Mesothelial cell of epicardium (in vitro differentiated cells): ENCODE measurements at places on chromosomes 5 and 9.

DNA sequence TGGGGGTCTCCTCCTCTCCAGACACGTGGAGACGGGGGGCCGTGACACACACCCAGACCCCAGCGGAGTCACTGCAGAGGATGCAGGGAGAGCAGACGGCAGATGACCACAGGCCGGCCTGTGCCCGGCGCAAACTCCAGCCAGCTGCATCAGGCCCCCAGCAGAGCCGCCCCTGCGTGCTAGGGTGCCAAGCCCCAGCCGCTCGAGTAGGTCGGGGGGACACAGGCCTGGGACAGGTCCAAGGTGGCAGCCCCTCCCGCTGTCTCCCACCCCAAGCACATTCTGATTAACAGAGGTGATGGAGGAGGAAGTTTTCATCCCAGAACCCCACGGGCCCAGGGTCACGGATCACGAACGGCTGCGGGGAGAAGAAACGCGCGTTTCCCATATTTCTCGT, 14.4 kb downstream of the NACC2 start:
- H3K4me3 ChIP-seq = no peak overlapping the region
- H3K27ac ChIP-seq = no peak overlapping the region
- H3K36me3 ChIP-seq = no peaks in the 10 kb centered on the region
- no peaks in the 10 kb centered on the region for H3K27me3 ChIP-seq

- no peaks in the 10 kb centered on the region for H3K27me3 ChIP-seq
- no peak overlapping the region for H3K27ac ChIP-seq
- H3K4me3 ChIP-seq = no peak overlapping the region
- peaks cover 22% of the 10 kb centered on the region for H3K4me1 ChIP-seq
- H3K36me3 ChIP-seq = no peaks in the 10 kb centered on the region
- no peak for DNase-seq
Measured at GRCh38 chr9:16679327-16679821, 191.1 kb downstream of the BNC2 start.

DNA sequence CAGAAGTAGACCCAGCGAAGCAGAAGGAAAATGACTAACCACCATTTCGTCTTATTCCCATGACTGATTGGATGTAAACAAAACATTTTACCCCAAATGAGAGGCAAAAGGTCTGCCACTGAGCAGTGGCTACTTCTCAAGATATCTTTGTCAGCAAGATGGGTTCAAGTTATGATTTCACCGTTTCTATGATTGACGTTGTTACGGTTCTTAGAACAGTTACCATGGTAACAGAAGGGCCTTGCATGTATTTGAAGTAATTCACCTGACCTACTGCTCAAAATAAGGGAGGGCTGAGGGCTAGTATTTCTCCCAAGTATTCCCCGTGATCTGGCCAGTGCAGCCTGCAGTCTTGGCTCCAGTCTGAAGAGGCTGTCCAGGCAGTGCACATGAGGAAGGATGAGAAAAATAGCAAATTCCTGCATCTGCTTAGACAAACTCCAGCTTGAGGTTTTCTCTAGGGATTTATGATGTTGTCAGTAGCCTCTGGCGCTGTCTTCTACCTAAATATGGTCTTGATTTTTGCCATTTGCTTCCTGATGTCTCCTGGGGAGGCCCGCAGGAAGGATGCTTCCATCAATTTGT, 372.7 kb downstream of the TMEM38B start:
- H3K4me1 ChIP-seq = peaks cover 2% of the 10 kb centered on the region
- H3K36me3 ChIP-seq = no peaks in the 10 kb centered on the region
- H3K27ac ChIP-seq = no peak overlapping the region
- no peak for DNase-seq
- H3K27me3 ChIP-seq = no peaks in the 10 kb centered on the region
- H3K4me3 ChIP-seq = no peak overlapping the region

DNA sequence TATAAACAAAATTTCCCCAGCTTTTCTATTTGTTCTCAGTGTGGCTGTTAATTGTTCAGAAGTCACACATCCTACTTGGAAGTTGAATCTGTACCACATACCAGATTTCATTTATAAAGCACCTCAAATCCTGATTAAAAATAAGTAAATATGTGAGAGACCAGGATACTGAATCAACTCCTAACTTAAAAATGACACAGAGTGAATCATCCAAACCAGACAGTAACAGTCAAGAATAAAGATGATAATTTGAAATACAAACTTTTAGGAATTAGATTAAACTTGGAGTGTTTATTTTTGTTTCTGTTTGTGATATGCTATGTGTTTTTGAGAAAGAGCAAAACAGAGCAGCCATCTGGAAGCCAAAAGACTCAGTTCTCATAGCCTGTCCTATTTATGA, 633.2 kb upstream of the RORB start:
- no peaks in the 10 kb centered on the region for H3K36me3 ChIP-seq
- no peak for DNase-seq
- H3K4me3 ChIP-seq = no peak overlapping the region
- no peak overlapping the region for H3K27ac ChIP-seq
- peaks cover 7% of the 10 kb centered on the region for H3K4me1 ChIP-seq

DNA sequence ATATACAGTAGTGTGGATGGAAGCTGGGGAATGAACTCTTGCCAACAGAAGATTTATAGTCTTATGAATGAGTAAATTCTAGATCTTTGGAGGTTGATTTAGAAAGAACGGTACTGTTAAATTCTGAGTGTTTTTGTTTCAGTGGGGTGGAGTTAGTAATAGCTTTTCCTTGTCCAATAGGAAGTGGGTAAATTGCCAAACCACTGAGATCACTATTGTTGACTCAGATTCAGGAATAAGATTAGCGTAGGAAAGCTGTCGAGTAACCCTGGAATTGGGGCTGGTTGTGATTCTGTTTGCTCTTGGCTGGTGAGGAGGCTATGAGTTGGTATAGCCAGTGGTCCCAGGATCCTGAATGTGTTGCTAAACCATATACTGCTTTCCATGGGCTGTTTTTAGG, 155.6 kb downstream of the ARHGAP26 start:
- no peak overlapping the region for H3K27ac ChIP-seq
- no peaks in the 10 kb centered on the region for H3K27me3 ChIP-seq
- H3K4me3 ChIP-seq = no peak overlapping the region

- H3K4me3 ChIP-seq = peak overlapping the region; percentile 88
- H3K4me1 ChIP-seq = peaks cover 25% of the 10 kb centered on the region
- H3K27ac ChIP-seq = peak overlapping the region; percentile 71
Measured at GRCh38 chr5:108382784-108383330, 959 bp upstream of the FBXL17 start.

- peaks cover 35% of the 10 kb centered on the region for H3K27me3 ChIP-seq
- no peak for DNase-seq
- no peaks in the 10 kb centered on the region for H3K36me3 ChIP-seq
- no peak overlapping the region for H3K27ac ChIP-seq
Measured at GRCh38 chr5:173534664-173535063, 81.8 kb downstream of the BOD1 start.

DNA sequence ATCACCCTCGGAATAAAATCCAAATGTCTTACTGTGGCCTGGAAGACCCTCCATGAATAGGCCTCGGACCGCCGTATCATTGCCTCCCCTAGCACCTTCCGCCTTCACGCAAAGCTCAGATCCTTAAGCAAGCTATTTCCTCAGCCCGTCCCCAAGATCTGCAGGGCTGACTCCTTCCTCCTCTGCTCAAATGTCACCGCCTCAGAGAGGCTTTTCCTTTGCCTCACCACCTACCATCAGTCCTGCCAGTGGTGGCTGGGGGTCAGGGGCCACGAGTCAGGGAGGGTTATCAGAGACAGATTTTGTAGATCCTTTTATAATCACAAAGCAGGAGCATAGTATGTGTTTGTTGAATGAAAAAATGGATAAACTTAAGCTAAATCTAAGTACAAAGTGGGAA, 74.4 kb upstream of the KIF2A start:
- H3K36me3 ChIP-seq = no peaks in the 10 kb centered on the region
- DNase-seq = no peak
- H3K27ac ChIP-seq = no peak overlapping the region

GRCh38 chr5:122915717-122916461, 70.5 kb downstream of the SNX24 start:
- no peaks in the 10 kb centered on the region for H3K27me3 ChIP-seq
- no peak for DNase-seq
- H3K4me3 ChIP-seq = no peak overlapping the region
- H3K27ac ChIP-seq = peak overlapping the region; percentile 93

GRCh38 chr5:176716320-176716719, 69.0 kb downstream of the TSPAN17 start:
- peaks cover 74% of the 10 kb centered on the region for H3K27me3 ChIP-seq
- H3K4me3 ChIP-seq = no peak overlapping the region
- no peaks in the 10 kb centered on the region for H3K4me1 ChIP-seq
- no peaks in the 10 kb centered on the region for H3K36me3 ChIP-seq
- no peak for DNase-seq
- no peak overlapping the region for H3K27ac ChIP-seq

DNA sequence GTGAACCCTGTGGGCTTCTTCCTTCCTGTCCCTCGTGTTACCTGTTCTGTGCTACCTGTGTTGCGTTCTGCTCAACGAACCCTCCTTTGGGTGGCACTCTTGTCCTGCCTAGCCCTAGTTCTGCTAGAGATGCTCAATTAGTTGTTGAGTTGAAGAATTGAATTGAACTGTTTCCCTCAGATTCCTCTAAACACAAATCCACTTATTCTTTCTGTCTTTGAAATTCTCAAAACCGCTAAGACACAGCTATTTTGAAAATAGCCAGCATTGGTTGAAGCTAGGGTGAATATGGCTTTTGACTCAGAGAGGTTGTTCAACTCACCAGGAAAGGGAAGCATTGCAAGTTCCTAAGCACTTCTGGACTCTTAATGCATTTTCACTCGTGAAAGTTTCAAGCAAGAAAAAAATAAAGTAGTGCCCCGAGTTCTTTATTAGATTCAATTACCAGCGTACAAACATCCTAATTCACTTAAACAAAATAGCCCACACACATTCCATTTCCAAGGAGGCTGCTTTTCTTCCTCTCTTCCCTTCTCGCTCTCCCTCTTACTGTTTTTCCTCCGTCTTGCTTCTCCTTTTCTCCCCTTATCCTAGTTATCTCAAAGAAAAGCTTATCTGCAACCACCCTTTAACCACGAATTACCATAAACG, 642 bp upstream of the ITGA1 start:
- no peak for DNase-seq
- H3K27me3 ChIP-seq = peaks cover 42% of the 10 kb centered on the region
- no peak overlapping the region for H3K27ac ChIP-seq
- H3K36me3 ChIP-seq = no peaks in the 10 kb centered on the region
- H3K4me3 ChIP-seq = peak overlapping the region; percentile 80

- H3K27ac ChIP-seq = no peak overlapping the region
- no peak for DNase-seq
- peaks cover 44% of the 10 kb centered on the region for H3K27me3 ChIP-seq
- H3K4me3 ChIP-seq = no peak overlapping the region
- H3K4me1 ChIP-seq = no peaks in the 10 kb centered on the region
Measured at GRCh38 chr5:155616779-155617392, 603.3 kb downstream of the KIF4B start.

DNA sequence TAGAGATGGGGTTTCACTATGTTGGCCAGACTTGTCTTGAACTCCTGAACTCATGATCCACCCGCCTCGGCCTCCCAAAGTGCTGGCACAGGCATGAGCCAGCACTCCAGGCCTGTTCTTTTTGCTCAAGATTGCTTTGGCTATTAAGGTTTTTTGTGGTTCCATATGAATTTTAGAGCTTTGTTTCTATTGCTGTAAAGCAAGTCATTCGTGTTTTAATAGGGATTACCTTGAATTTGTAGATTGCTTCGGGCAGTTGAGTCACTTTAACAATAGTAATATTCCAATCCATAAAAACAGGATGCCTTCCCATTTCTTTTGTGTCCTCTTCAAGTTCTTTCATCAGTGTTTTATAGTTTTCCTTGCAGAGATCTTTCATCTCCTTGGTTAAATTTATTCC, 22.1 kb downstream of the C6 start:
- peaks cover 4% of the 10 kb centered on the region for H3K4me1 ChIP-seq
- no peak overlapping the region for H3K4me3 ChIP-seq
- H3K27me3 ChIP-seq = no peaks in the 10 kb centered on the region
- no peaks in the 10 kb centered on the region for H3K36me3 ChIP-seq
- no peak for DNase-seq

GRCh38 chr5:94893412-94894135, 275.1 kb downstream of the SLF1 start:
- H3K4me3 ChIP-seq = no peak overlapping the region
- H3K36me3 ChIP-seq = no peaks in the 10 kb centered on the region
- peaks cover 3% of the 10 kb centered on the region for H3K4me1 ChIP-seq

- no peaks in the 10 kb centered on the region for H3K27me3 ChIP-seq
- DNase-seq = no peak
- no peaks in the 10 kb centered on the region for H3K36me3 ChIP-seq
Measured at GRCh38 chr5:97909541-97909940, 726.5 kb upstream of the RIOK2 start.

DNA sequence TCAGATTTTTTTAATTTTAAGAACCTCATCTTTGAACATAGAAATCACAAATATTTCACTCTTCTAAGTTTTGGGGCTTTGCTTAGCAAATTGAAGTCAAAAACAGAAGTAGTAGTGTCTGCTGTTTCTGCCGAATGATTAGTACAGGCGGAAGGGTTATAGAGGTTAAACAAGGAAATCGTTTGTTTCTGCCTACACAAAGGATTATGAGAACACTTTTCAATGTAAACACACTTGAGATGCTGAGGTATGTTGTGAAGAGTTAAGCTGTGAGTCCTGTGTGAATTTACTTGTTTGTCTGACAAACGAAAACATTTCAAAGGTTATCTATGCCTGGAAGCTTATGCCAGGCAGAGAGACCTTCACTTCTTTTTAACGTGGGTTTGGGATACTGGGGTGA, 224.8 kb downstream of the CETN3 start:
- DNase-seq = no peak
- peaks cover 6% of the 10 kb centered on the region for H3K4me1 ChIP-seq
- H3K27ac ChIP-seq = no peak overlapping the region
- H3K36me3 ChIP-seq = no peaks in the 10 kb centered on the region

DNA sequence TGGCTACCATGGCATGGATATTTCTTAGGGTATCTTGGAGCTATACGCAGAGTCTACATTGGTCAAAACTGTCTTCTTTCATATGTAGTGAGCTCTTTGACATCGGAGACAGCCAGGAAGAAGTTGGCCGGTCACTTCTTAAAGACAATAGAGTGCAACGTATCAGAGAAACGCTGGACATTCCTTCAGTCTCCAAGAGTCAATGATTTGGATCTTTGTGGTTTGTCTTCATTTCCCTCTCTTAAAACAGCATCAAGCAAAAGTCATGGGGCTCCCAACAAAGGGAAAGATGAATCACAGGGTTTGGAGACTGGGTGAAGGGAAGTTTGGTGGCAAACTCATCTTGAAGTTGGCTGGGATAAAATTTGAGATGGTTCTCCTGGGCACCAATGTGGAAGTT, 320.1 kb downstream of the AGTPBP1 start:
- H3K36me3 ChIP-seq = peaks cover 5% of the 10 kb centered on the region
- DNase-seq = no peak
- no peak overlapping the region for H3K4me3 ChIP-seq
- H3K4me1 ChIP-seq = peaks cover 17% of the 10 kb centered on the region
